Activated CD4-positive, alpha-beta T cell treated with anti-CD3 and anti-CD28 coated beads, Interleukin-2, amount 10 ng/mL, durations not matched to agents 24 days and 14 days (primary cell): ENCODE measurements at places on chromosomes 2 and 18. TPM values are rescaled to one million over a fixed set of nuclear protein-coding genes. Genes with fewer than 3 reads are reported as not detected.

Gene CCDC74B
- 1.2 and 1.4 TPM in 2 replicates for total RNA-seq

DNA sequence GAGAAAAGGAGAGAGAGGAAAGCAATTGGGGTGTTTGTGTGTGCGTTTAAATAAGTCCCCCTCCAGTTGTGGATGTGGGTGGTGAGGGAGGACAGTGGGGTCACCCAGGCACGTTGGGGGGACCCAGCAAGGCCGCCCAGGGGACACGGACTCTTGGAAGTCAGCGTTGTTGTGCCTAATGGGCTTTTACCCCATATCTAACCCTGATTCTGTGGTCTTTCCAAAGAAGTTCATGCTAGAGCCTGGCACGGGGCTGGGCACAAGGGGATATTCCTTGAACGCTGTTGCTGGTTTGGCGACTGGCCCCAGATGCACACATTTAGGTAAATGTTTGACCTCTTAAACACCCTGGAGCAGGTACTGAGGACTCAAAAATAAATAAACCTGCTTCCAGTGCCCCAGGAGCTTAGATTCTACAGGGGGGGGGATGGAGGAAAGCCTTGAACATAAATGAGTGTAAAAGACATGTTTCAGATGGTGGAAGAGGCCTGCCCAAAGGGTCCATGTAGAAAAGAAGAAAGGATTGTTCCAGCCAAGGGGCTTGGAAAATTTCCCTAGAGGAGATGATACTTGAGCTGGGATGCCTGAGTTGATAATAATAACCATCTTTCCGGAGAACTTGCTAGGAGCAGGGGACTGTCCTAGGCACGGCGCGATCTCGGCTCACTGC is 97.7 kb upstream of the SIX3 start:
- peak; percentile 11 for DNase-seq

DNA sequence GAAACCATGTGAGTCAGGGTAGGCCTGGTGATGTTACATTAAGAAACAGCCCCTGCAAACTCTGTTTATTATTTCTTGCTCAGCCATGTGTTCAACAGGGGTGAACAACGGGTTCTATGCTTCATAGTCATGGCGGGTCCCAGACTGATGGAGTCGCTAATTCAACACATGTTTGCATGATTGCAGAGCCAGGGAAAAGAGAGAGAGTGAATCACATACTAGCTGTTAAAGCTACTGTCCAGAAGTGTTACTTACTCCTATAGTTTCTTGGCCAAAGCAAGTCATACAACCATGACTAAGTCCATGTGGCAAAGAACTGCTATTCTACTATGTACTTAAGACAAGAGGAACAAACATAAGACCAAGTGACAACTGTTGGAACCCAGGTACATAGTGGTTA is 241.2 kb upstream of the SKOR2 start:
- no peak for DNase-seq

Gene ANKRD36
- 41.2 and 45.1 TPM in 2 replicates for total RNA-seq

DNA sequence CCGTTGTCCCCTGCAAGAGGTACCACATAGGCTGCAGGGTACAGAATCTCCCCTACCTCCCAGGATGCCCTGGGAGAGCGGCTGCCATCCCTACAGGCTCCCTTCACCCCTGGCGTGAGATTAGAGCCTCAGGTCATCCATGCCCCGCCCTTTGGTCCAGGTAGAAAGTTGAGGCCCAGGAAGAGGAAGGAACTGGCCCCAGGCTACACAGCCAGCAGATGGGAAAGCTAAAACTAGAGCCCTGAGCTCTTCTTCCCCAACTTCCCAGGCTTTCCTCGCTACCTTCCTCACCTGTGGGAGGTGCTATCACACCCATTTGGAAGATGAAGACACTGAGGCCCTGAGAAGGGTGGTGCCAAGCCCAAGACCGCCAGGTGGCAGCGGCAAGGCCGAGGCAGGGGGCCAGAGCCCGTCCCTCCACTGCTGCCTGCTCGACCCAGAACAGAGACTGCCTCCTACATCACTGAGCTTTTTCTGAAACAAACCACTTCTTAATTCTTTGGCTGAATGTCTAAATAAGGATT is 25.8 kb downstream of the CIB4 start:
- DNase-seq = no peak

- no peak for DNase-seq
Observed at GRCh38 chr2:40455661-40456060, 3.8 kb upstream of the SLC8A1 start.

Gene SCG2
- total RNA-seq = not detected in 2 replicates

Gene FBLN7
- total RNA-seq = 26.8 and 28.7 TPM in 2 replicates

- no peak for DNase-seq
Observed at GRCh38 chr2:43344868-43345373, 118.5 kb upstream of the ZFP36L2 start.

GRCh38 chr2:72128843-72129227 is 18.8 kb downstream of the CYP26B1 start:
- no peak for DNase-seq

DNA sequence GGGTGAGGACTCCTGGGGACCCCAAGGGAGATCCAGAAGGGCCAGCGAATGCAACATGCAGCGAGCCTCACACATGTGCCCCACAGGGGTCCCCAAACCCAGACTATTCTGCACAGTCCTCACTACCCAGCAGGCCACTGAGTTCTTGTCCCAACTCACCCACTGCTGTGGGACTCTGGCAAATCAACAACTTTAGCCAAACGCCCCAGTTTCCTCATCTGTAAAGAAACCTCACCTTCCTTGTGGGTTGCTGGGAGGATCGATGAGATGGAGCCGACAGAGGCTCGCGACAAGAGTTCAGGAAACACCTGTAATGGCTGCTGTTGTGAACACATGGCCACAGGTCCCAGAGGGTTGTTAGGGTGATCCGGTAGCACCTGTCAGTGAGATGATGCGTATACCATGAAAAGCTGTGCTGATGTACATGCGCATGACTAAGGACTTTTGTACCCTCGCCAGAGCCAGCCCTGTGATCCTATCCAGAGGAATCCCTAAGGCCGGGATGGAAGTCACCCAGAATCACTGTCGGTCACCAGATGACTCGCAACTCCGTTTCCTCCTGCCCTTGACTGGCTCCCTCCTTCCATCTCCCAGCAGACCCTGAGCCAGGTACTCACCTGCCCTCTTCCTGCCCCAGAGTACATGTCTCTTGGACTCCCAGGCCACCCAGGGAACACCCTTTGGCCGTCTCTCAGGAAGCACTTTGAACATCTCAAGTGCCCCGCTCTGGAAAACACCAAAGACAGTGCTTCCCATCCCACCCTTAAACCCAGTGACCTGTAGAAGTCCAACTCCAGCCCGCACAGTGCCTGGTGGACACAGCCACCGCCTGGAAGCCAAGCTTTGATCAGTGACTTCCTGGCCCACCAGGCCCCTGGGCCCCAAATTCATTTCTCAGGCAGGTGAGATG is 103.3 kb upstream of the ID2 start:
- DNase-seq = no peak

Gene ANKRD30BL
- total RNA-seq = not detected in 2 replicates

DNA sequence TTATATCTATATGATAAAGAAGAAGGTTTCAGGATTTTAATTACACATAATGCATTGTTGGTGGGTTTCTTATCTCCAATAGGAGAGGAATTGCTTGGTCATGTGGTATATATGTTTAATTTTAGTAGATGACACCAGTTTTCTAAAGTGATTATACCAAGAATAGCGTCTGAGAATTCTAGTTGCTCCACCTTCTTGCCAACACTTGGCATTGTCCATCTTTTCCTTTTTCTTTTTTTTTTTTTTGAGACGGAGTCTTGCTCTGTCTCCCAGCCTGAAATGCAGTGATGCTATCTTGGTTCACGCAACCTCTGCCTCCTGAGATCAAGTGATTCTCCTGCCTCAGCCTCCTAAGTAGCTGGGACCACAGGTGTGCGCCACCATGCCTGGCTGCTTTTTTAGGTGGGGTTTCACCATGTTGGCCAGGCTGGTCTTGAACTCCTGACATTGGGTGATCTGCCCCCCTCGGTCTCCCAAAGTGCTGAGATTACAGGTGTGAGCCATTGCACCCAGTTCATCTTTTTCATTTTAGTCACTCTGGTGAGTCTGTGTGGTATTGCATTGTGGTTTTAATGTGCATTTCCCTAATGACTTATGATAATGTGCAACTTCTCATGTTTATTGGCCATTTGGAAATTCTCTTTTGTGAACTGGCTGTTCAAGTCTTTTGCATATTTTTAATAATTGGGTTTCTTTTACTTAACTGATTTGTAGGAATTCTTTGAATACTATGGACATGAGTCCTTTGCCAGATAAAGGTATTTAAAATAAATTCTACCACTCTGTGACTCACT is 37.3 kb upstream of the ZNF512 start:
- DNase-seq = no peak

DNA sequence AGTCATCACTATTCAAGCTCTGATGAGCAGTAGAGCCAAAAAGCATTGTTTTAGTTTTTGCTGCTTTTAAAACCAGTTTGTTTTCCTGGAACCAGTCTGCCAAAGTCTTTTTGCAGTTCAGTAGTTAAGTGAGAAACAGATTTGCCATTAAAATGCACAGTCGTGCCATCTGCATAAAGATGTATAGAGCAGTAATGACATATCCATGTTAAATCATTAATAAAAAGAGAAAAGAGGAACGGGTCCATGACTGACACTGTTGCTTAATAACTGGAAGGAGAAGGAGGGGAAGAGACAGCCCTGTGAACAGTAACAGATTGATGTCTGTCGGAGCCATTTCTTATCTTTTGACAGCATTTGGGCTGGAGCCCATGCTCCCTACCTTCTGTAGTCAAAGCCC is 704.6 kb downstream of the SATB2 start:
- DNase-seq = no peak

Gene LRP2
- total RNA-seq = 0.09 and 0.28 TPM in 2 replicates

DNA sequence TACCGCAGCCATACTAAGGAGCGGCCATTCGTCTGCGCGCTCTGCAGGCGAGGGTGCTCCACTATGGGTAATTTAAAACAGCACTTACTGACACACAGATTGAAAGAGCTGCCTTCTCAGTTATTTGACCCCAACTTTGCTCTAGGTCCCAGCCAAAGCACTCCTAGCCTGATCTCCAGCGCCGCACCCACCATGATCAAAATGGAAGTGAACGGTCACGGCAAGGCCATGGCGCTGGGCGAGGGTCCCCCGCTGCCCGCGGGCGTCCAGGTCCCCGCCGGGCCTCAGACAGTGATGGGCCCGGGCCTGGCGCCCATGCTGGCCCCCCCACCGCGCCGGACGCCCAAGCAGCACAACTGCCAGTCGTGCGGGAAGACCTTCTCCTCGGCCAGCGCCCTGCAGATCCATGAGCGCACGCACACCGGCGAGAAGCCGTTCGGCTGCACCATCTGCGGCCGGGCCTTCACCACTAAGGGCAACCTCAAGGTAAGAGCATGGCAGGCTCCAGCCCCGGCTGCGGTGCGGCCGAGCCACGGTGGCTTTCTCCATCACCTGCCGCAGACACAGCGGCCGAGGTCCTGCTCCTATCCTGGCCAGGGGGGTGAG is 15.5 kb downstream of the SALL3 start:
- DNase-seq = no peak

GRCh38 chr2:200613692-200614091 is 27.9 kb downstream of the AOX1 start:
- no peak for DNase-seq

- no peak for DNase-seq
Observed at GRCh38 chr2:100244881-100245605, 77.3 kb downstream of the LONRF2 start.

DNA sequence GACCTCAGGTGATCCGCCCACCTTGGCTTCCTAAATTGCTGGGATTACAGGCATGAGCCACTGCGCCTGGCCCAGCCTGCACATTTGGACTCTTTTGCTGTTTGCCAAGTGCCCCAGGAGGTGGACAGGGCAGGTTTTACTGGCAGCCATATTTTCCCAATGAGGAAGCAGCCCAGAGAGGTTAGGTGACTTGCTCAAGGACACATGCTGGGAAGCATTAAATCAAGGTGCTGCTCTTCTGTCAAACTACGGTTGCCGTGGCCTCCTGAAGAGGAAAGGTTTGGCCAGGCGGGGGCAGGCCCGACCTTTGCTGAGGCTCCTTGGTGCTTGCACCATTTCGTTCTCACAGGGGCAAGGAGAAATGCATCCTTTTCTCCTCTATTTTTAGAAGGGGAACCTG is 44.0 kb downstream of the DNMT3A start:
- DNase-seq = peak; percentile 67
